ENCODE measurements at places on chromosomes 2 and 18.

DNA sequence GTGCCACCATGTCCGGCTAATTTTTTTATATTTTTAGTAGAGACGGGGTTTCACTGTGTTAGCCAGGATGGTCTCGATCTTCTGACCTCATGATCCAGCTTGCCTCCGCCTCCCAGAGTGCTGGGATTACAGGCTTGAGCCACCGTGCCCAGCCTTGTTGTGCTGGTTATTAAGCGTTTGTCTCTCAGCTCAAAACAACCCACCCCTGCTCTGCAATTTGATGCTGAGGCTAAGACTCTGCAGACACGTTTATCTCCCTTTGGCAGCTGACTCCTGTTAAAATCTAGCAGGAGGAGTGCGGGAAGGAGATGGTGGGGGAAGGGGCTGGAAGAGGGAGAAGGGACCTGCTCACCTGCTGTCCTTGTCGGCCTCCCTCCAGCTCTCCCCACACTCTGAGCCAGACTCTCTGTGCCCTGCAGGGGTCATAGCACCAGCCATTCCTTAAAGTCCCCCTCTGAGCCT lies 29.9 kb upstream of the IMPA2 start:
- no peak for DNase-seq

DNA sequence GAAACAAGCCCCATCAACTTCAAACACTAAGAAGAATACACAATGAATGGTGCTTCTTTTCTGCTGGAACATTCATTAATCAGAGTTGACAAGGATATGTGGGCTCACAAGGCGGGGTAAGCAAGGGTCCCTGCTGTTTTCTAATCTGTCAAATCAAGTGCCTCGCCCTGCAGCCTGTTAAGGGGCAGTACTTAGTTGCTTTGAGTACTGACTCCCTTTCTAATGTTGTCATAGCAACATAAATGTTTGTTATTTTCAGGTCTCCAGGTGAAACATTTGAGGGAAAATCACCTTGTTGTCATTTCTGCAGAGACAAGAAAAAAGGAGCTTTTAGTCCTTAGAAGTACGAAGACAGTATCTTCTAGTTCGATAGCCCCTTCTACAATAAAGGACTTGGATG lies 284.7 kb upstream of the PKDCC start:
- no peak for DNase-seq

GRCh38 chr2:163266772-163267171 lies 428.2 kb upstream of the KCNH7 start:
- DNase-seq, result no peak

- DNase-seq, result no peak
Measured at GRCh38 chr2:238024986-238025385, 35.8 kb upstream of the SCLY start.

DNA sequence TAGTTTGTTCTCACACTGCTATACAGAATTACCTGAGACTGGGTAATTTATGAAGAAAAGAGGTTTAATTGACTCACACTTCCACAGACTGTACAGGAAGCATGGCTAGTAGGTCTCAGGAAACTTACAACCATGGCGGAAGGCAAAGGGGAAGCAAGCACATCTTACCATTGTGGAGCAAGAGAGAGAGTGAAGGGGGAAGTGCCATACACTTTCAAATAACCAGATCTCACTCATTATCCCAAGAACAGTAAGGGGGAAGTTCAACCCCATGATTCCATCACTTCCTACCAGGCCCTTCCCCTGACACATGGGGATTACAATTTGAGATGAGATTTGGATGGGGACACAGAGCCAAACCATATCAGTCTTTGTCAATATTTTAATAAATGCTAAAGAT lies 5.0 kb upstream of the CRYGB start:
- DNase-seq, result no peak

DNA sequence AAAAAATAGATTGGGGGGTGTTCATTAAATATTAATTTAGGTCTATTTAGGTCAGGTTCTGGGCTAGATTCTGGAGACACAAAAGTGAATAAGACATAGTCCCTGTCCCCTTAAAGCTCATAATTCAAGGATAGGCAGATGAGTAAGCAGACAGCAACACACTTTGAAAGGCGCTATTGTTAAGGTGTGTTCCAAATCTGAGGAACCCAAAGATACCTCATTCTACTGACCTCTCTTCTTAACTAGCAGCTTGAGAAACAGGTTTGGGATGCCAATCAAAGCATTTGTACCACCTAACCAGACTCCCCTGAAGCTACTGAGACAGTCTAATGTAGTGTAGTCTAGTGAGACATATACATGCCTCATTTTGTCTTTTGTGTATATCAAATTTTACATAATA lies 34.8 kb downstream of the SEMA4F start:
- DNase-seq, result no peak

DNA sequence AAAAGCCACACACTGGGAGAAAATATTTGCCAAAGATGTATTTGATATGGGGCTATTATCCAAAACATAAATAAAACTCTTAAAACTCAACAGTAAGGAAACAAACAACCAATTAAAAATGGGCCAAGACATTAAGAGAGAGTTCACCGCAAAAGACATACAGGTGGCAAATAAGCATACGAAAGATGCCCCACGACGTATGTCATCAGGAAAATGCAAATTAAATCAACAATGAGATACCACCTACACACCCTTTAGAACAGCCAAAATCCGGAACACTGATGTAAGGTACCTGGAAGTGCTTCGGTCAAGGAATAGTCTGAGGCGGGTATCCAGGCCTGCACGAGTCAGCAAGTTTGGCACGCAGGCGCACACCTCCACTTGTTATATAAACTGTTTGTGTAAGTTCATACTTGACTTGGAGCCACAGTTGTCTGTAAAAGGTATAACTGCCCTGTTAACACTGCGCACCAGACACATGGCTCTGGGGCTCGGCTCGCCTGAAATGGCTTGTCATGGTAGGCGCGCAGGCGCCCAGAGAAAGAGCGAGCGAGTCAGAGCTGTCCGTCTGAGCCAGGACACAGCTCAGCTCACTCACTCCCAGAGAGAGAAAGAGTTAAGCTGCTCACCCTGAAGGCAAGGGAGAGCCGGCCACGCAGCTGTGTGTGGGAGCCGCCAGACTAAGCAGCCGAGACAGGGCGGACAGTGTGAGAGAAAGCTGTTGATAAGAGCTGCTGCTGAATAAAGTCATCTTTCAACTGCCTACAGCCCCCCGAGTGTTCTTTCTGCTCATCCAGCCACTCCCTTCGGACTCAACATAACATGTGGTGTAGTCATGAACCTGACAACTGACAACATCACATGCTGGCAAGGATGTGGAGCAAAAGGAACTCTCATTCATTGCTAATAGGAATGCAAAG lies 87.3 kb downstream of the HNRNPLL start:
- no peak for DNase-seq

DNA sequence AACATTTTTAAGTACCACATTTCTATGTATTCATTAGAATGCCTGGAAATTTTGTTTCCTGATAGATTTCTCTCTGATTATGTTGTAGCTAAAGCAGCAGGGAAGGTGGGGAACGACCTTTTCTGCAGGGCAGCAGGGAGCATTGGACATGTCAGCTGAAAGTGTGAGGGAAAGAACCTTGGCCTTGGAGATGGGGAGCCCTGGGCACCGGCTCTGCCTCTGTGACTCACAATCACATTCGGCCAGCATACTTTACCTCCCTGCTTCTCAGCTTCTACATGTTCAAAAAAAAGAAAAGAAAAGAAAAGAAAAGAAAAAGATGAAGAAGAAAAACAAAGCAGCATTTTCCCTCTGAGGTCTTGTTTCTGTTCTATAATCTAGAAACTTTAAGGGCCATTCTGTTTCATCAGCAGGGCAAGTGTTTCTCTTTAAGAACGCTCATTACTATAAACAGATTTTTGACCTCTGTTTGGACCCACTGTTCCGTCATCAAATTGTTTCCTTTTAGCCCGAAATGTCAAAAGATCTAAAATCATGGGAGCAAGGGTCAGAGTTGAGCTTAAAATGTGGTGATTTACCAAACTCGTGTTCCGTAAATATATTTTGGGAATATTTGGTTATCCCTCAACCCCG lies 27.9 kb downstream of the SETBP1 start:
- no peak for DNase-seq

- no peak for DNase-seq
Measured at GRCh38 chr2:7704296-7704865, 787.2 kb downstream of the RNF144A start.

DNA sequence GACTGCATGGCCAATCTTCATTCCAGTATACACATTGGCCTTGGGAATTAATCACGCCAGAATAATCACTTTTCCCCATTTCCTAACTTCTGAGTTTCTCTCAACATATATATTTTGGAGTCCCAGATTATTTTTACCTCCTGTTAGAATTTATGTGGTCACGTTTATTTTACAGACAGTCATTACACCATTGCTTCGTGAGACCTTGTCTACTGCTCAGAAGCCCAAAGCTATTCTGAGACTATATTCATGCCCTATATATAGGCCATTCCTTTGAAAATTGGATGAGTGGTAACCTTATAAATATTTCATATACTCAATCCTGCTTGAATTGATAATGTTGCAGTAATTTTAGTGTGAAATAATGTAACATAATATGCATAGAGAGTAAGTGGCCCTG lies 610.0 kb upstream of the CDH2 start:
- no peak for DNase-seq

- DNase-seq, result no peak
Measured at GRCh38 chr2:156349605-156350004, 17.1 kb upstream of the NR4A2 start.

DNA sequence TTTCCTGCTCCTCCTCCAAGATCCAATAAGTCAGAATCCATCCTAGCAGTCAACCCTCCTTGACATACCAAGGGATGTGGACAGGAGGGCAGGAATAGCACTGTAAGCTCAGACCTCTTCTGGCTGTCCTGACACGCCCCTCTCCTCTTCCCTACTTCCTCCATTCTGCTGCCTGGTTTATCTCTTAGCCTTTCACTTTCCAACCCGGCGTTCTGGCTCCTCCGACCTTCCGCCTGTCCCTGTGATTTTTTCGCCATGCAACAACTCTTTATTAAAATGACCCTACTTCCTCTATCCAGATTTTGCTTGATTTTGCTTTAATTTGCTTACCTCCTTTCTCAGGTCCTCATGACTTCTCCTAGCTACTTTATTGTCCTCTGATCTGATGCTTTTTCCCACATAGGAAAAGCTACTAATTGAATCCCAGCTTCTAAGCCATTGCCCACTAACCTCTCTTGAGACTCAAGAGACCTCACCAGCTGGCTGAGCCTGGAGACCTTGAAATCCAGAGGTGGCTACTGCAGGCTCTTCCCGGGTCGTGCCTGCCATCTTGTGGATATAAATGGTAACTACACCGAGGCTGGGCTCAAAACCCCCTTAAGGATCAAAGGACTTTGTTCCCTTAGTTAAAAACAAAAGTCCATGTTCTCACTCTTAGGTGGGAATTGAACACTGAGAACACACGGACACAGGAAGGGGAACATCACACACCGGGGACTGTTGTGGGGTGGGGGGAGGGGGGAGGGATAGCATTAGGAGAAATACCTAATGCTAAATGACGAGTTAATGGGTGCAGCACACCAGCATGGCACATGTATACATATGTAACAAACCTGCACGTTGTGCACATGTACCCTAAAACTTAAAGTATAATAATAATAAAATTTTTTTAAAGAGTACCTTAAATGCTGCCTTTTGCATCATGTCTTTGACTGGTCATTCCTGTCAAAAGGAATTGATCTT lies 139.4 kb downstream of the AKAIN1 start:
- no peak for DNase-seq

DNA sequence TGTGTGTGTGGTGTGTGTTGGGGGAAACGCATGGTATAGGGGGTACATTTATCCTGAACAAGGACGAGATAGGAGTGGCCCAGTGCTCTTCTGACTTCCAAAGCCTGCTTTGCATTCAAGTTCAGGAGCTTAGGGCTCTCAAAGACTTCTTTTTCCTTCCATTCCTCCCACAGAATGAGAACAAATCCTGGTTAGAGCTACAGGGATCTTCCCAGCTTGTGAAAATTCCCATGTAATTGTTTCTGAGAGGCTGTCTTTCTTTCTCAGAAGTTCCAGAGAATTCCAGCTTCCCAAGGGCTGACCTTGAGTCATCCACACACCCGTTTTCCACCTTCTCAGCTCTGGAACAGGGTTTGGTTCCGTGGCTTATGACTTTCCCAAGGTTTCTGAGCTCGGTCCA lies 38.9 kb downstream of the FASTKD2 start:
- no peak for DNase-seq

DNA sequence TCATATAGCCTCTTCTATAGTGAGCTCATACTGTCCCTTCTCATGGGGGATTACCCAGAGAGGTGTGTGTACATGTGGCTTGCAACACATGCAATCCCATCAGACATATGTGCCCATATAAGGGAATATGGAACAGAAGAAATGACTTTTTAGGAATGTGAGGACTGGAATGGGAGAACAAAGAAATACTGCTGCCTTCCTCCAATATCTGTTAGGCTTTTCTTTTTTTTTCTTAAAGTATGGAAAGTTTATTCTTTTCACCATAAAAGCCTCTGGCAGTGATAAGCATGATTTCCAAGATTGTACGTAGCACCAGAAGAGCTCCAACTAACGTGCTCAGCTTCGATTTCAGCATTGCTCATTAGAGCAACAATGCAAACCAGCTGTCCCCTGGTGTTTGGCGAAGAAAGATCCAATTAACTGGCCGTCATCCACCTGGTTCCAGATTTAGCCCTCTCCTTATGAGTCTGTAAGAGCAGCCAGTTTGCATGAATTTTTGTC lies 113.6 kb downstream of the ADCYAP1 start:
- no peak for DNase-seq

DNA sequence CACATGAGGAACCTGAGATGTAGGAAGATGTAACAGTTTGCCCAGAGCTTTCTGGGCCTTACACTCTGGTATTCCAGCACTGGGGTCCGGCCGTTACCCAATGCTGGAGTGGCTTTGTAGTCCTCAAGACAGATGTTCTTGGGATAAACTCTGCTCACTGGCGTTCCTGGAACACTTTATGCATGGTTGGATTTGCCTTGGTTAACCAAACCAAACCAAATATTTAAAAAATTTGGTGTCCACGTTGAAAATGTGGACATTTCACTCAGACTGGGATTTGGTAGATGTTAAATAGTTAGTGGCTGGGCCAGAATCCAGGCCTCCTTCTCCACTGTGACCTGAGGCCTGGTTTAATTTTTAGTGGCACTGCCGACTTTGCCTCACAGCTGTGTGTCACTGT lies 81.5 kb downstream of the ACOXL start:
- no peak for DNase-seq

DNA sequence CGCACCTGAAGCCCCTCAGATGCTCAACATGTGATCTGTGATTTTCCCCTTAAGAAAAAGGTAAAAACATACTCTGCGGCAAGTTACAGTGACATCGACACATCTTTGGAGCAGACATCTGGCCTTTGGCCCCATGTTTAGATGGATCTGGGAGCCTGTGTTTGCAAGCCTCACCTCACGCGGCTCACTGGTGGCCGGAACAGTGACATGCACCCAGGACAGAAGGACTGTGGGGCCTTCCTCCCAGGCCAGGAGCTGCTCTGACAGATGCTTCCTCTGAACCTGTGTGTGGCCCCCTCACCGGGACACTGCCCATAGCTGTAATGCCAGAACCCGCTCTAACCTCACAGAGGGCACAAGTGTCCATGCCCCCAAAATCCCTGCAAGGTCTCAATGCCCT lies 13.1 kb downstream of the PASK start:
- no peak for DNase-seq

Data from stimulated activated CD8-positive, alpha-beta memory T cell treated with anti-CD3 and anti-CD28 coated beads, Interleukin-4, amount 100 ng/mL, for 4 hours (primary cell).